LHCN-M2 (cell line): ENCODE measurements at places on chromosomes 7 and 10. TPM values are rescaled to one million over a fixed set of nuclear protein-coding genes. Genes with fewer than 3 reads are reported as not detected.

CRYGN gene
- total RNA-seq, result not detected in 2 replicates

WEE2 gene
- not detected in 2 replicates for total RNA-seq

FAM185A gene
- total RNA-seq, result 10.8 and 13.6 TPM in 2 replicates

GRCh38 chr10:26368463-26368862 lies 69.7 kb upstream of the APBB1IP start:
- DNase-seq, result no peak

DNA sequence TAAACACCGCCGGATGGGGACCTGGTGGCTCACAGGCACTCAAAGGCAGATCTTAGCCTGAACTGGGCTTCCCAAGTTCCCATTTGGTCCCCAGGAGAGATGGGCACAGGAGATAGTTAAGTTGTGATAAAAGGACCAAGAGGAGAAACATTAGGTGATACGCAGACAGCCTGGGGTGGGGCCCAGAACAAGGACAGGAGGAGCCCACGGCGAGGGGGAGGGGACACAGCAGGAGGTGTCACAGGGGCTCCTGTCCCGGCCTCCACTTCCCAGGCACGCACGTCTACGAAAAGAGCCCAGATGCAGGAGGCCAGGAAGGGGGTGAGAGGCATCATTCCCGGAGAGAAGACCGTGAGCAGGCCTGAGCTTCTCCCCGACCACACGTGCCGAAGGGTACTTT lies 16.3 kb upstream of the DNAAF5 start:
- no peak for DNase-seq

DNA sequence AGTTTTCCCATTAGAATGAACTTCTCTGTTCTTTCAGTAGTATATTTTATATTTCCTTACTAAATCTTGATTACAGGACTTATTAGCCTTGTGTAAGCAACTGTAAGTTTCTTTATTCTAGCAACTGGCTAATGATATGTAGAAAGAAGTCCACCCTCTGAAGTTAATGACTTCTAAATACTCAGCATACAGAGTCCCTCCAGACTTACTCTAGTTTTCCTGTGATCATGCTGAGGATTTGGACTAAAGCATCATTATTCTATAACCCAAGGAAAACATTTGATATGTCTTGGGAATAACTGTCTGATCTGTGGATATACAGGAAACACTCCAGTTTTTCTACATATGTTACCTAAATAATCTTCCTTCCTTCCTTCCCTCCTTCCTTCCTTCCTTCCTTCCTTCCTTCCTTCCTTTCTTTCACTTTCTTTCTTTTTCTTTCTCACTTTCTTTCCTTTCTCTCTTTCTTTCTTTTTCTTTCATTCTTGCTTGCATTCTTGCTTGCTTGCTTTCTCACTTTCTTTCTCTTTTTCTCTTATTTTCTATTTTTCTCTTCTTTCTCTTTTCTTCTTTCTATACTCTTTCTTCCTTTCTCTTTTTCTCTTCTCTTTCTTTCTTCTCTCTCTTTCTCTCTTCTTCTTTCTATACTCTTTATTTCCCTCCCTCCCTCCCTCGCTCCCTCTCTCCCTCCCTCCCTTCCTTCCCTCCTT lies 297.6 kb upstream of the MTPN start:
- DNase-seq, result no peak

GRCh38 chr7:44387389-44387788 lies 62.0 kb upstream of the CAMK2B start:
- no peak for DNase-seq

GRCh38 chr10:44307691-44308090 lies 77.2 kb downstream of the CXCL12 start:
- no peak for DNase-seq

DNA sequence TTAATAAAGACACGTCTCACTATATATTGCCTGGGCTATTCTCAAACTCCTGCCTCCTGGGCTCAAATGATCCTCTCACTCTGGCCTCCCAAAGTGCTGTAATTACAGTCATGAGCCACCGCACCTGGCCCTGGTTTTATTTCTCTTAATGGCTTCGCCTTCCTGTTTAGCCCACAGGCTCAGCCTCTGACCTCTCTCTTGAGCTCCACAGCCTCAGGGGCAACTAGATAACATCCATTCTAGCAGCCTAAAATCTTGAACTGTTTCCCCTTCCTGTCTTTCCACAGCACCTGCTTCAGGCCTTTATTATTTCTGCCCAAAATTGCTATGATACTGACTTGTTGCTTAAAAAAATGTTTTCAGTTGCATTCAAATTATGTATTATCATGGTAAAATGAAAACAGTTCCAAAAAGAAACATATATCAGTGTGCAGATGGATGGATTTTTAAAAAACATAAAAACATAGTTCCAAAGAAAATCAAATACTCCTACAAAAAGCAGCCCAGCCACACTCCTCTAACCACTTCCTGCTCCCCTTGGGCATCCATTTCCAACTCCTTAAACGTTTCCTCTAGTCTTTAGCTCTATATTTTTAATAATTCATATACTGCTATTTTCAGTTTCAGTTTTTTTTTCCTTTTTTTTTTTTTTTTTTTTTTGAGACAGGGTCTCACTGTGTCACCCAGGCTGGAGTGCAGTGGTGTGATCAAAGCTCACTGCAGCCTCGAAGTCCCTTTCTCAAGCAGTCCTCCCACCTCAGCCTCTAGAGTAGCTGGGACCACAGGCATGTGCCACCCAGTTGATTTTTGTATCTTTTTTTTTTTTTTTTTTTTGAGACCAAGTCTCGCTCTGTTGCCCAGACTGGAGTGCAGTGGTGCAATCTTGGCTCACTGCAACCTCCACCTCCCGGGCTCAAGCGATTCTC lies 5.1 kb upstream of the BAZ1B start:
- DNase-seq, result peak; percentile 55

- peak; percentile 50 for DNase-seq
These were observed 64.9 kb downstream of the PPP1R9A start for GRCh38 chr7:94972296-94972695.

DNA sequence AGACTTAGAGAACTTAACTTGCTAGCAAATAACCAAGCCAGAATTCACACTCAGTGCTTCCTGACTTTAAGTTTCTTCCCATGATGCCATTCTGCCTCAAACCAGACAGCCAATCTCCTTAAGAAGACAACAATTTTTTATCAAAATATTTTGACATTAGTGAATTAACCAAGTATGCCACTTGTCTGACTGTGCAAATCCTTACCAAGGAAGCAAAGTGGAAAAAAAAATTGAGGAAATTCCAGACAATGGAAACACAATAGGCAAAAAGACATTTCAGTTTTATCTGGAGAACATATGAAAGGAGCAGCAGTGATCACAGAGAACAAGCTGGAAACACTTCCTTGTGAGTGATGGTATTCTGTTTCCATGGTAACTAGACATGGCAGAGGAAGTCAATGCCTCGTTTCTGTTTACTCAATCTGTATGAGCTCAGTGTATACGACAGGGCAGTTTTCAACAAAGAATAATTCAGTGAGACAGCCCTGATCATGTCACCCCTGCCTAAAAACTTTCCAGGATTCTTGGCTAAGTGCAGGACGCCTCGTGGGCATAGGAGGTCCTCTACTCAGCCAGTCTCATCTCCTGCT lies 114.2 kb downstream of the DYNC1I1 start:
- DNase-seq, result peak; percentile 32
